ENCODE measurements at places on chromosomes 7 and 10.

- DNase-seq: no peak
Measured at GRCh38 chr7:14836571-14837189, 65.9 kb downstream of the DGKB start.

DNA sequence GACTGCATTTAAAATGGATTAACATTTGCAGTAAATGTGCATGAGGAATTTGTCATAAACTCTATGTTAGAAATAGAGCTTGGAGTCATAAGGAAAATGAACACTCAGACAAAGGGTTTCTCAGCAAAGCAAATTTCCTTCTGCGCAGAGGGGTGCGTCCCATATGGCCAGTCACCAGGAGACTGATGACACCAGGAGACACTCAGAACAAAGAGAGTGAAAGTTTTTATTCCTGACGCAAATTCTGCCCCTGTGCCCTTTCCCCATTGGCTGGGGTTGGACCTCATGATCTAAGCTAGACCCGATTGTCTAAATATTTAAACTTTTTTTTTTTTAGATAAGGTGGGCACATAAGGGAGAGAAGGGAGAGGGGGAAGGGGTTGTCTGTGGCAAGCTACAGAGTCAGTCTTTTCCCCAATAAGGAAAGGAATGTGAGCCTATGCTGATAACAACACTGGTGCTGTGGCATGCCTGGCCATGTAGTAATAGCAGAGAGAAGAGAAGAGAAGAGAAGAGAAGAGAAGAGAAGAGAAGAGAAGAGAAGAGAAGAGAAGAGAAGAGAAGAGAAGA lies 202.0 kb downstream of the POM121L12 start:
- DNase-seq: no peak

- no peak for DNase-seq
Measured at GRCh38 chr10:43256531-43257346, 10.1 kb downstream of the RASGEF1A start.

GRCh38 chr7:17090751-17091150 lies 207.7 kb upstream of the AHR start:
- DNase-seq: no peak

DNA sequence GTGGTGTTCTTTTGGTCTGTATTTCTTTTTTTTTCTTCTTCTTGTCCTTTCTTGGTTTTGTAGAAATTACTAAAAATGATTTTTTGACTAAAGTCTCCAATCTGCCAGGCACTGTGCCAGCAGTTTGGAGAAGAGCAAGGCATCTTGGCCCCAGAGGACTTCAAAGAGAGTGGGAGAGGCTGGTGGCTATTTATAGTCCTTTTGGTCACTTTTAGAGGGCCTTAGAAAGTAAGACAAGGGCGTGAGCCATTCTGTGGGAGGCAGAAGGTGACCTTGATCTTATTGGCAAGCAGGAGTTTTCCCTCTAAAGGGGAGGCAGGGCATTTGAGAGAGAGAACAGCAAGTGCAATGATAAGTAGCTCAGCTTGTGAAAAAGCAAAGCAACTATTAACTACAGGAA lies 211.9 kb downstream of the GALNT17 start:
- DNase-seq: no peak

- DNase-seq: no peak
Measured at GRCh38 chr7:44536090-44536489, 5.0 kb downstream of the NPC1L1 start.

GRCh38 chr10:97509120-97509680 lies 10.5 kb downstream of the UBTD1 start:
- no peak for DNase-seq

- DNase-seq: no peak
Measured at GRCh38 chr7:89265631-89266030, 470.1 kb upstream of the TEX47 start.

DNA sequence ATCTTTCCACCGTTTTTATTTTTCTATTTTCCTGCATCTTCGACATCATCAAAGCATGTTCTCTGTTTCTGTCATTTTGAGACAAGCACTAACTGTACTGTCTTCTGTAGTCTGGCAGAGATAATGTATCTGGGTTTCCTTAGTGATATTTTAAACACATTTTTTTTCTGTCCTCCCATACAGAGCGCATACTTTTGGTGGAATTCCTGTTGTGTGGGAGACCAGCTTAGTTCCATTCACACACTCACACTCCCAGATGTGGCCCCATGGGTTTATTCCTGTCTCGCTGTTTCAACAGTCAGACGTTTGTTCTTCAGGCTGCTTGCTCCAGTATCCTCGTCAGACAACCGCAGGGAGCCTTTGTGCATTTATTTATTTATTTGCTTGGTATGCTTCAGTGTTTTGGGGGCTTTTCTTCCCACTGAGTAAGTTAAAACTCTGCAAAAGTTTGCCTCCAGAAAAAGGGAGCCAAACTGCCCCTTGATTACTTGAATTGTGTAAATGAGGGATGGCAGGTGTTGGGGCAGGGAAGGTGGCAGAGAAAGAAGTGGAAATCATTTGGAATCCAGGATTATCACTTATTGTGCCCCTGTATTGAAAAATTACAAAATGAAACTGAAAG lies 456.8 kb upstream of the KLF6 start:
- no peak for DNase-seq

GRCh38 chr10:93471110-93471651 lies 11.0 kb downstream of the MYOF start:
- DNase-seq: no peak

- DNase-seq: no peak
Measured at GRCh38 chr7:25926451-25926850, 225.5 kb upstream of the NFE2L3 start.

- no peak for DNase-seq
Measured at GRCh38 chr10:57807906-57808305, 459.8 kb downstream of the IPMK start.

GRCh38 chr7:99551334-99551733 lies 580 bp downstream of the FAM200A start:
- DNase-seq: no peak

DNA sequence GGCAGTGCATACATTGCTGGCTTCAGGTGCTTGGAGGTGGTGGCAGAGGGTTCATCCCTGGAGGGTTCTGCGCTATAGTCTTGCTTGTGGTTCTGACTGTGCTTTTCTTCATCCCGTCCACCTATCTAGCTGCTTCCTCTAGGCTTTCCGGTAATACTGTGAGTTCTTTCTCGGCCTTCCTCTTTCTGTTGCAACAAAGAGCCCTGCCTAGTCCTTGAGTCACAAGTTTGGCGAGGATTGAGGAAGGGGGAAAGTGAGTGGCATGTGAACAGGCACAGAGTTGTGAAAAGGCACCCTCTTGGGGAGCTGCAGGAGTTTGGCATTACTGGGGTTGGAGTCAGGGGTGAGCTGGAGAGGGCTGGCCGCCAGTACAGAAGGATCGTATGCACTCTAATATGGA lies 123.0 kb downstream of the SH2D4B start:
- DNase-seq: no peak

- no peak for DNase-seq
Measured at GRCh38 chr7:70457883-70458680, 673.9 kb upstream of the GALNT17 start.

- no peak for DNase-seq
Measured at GRCh38 chr10:50552771-50553535, 70.8 kb downstream of the SGMS1 start.

- no peak for DNase-seq
Measured at GRCh38 chr10:100518761-100519241, 860 bp downstream of the SEC31B start.

GRCh38 chr7:5630670-5631069 lies 150.8 kb downstream of the RNF216 start:
- DNase-seq: peak; percentile 10

GRCh38 chr7:74043523-74043951 lies 15.6 kb downstream of the ELN start:
- DNase-seq: no peak

- DNase-seq: no peak
Measured at GRCh38 chr7:29485339-29486190, 78.1 kb upstream of the PRR15 start.

- no peak for DNase-seq
Measured at GRCh38 chr7:99557196-99557607, 1.2 kb upstream of the ZNF655 start.

GRCh38 chr10:36362257-36362656 lies 720.2 kb upstream of the FZD8 start:
- DNase-seq: no peak

DNA sequence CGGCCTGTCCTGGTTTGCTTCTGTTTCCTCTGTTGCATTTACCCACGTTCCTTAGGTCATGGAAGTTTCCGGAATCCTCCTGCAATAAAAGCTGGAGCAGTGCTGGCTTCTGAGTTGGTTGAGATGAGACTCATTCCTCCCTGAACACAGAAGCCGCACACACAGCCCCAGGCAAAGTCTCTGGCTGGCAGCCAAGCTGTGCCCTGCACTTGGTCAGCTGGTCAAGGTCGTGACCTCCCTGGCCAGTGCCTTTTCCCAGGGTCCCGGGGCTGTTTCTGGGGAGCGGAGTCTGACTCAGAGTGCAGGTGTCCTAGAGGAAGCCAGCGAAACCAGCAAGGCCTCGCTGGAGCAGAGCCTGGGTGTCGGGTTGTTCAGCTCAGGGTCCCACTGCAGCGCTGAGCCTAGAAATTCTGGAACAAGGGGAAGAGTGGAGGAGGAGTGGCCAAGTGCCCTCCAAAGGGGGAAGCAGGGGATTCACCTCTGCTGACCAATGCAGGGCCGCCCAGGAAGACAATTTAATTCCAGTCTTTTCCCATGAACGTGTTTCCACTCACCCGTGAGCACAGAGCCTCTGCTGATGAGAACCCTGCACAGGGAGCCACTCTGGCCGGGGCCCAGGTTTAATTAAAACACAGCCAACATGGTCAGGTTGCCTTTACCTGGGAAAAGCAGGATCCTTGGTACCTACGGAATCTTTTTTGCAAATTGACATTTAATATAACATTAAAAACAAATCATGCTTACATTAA lies 245.5 kb upstream of the PPP2R2D start:
- no peak for DNase-seq

- DNase-seq: no peak
Measured at GRCh38 chr10:119651514-119652360, 557 bp downstream of the BAG3 start.

DNA sequence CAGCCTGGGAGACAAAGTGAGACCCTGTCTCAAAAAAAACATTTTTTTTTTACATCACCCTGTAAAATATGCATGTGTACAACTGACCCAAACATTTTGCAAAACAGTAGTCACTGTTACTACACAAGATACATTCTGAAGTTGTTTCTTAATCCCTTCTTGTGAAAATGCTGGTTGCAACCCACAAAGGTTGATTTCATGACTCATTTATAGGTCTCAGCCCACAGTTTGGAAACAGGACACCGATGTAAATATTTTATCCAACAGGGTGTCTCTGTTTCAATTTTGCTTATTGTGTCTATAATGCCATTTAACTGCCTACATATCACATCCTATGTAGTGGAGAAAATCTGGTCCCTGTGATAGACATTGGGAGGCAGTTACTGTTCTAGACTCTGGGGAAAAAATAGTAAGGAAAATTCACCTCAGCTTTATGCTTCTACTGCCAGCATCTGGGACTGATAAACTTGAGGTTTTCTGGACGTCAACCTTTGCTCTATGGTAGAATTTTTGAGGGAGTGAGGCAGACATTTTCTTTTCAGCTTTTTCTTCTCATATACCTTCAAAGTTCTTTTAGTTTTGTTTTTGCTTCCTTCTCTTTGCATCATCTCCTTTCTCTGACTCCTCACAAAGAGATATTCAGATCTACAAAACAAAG lies 1.6 kb upstream of the RAB19 start:
- DNase-seq: no peak

Data from stimulated activated CD8-positive, alpha-beta memory T cell treated with anti-CD3 and anti-CD28 coated beads, Interleukin-15, amount 100 ng/mL, for 24 hours (primary cell).